ENCODE measurements at places on chromosomes 3 and 15.

GRCh38 chr3:43879166-43879565 is 188.4 kb downstream of the ABHD5 start:
- no peak for DNase-seq

- DNase-seq: no peak
Observed at GRCh38 chr3:14773691-14774128, 45.1 kb upstream of the FGD5 start.

- DNase-seq: no peak
Observed at GRCh38 chr15:48285329-48286214, 45.7 kb upstream of the DUT start.

DNA sequence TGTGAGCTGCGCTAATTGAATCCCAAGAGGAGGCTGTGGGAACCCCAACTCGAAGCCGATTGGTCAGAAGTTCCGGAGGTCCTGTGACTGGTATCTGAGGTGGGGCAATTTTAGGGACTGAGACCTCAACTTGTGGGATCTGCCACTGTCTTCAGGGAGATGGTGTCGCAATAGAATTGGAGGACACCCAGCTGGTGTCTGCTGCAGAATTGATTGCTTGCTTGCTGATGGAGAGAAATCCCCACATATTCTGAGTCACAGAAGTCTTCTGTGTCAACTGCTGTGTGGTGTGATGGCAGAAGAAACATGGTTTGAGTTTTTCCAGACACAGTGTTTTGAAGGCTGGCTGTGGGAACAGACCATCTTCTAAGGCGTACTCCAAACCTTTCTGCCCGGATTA is 99.7 kb upstream of the PLXNA1 start:
- DNase-seq: no peak

GRCh38 chr3:52188556-52188955 is 9.4 kb upstream of the ALAS1 start:
- DNase-seq: no peak

DNA sequence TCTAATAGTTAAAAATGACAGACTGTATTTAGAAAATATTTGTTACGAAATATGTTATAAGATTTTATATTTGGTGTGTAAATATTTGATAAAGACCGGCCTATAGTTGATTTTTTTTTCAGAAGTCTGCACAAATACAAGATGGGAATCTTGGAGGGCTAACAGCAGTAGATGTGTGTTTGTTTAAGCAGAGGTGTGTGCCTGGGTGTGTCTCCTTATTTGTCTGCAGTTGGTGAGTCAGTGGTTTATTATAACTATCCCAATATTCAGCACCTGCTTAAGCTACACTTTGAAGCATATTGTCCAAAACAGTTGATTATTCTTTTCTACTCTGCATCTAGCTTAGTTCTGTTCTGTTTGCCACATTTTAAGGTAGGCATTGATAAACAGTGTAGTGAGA is 12.4 kb downstream of the GLCE start:
- no peak for DNase-seq

DNA sequence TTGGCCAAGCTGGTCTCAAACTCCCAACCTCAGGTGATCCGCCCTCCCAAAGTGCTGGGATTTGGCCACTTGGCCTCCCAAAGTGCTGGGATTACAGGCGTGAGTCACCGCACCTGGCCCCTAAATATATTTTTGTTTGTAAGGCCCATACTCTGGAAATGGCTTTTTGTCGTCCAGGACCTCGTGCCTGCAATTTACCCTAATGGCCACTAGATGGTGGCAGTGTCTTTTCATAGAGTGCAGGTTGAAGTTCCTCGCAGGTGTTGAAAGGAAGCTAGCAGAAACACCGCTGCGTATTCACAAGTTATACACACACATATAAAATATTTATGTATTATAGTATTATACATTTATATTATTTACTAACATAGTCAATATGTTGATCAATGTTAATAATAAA is 97.2 kb downstream of the LRTM1 start:
- DNase-seq: no peak

- DNase-seq: no peak
Observed at GRCh38 chr15:81766829-81767475, 278.9 kb downstream of the MEX3B start.

GRCh38 chr15:60444289-60444912 is 34.5 kb downstream of the ICE2 start:
- DNase-seq: no peak

DNA sequence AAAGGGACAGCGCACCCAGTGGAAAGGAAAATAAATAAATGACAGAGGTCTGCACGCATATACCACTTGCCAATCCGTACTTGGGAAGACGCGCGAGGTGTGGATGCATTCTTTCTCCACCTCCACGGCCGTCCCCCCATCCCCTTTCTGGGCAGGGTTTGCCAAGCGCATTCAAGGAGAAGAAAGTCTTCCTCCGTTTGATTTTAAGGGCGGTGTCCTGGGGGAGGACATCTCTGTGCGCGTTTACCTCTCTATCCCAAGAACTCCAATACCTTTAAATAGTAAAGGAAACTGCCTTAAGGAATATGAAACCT is 576 bp upstream of the MB21D2 start:
- DNase-seq: no peak

DNA sequence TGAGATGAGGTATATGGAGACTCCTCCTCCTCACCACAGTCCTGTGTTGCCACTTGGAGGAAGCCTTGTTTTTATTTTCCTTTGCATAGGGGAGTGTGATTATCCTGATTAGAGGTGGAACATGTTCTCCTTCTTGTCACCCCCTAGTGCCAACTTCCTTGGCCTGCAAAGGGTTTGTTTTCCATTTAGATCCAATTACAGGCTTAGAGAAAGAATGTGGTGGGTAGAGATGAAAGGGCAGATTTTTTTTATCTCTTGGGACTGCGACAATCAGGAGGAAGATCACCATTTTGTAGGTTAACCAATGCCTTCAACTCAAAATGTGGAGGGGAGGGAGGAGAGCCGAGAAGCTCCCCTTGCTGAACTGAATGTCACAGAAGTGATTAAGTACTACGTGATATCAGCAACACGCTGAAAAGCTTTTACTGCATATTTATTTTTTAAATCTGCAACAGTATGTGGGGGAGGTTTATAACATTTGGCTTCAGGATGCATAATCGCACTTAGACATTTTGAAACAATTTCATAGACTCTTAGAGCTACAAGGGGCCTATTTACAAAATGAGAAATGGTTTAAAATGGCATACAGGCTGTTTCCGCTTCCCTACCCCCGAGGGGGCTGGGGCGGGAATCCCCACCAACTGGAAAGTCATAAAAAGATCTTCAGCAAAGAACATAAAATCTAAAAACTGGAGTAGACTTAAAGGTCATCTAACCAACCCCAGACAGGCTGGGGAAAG is 2.4 kb downstream of the LMCD1 start:
- DNase-seq: no peak

GRCh38 chr3:128923576-128923975 is 44.2 kb downstream of the ACAD9 start:
- DNase-seq: no peak

- DNase-seq: no peak
Observed at GRCh38 chr15:39807791-39808190, 25.1 kb upstream of the FSIP1 start.

GRCh38 chr3:25427563-25427941 is 511 bp upstream of the RARB start:
- no peak for DNase-seq

GRCh38 chr3:11465744-11466616 is 177.7 kb downstream of the VGLL4 start:
- no peak for DNase-seq

- no peak for DNase-seq
Observed at GRCh38 chr15:84750583-84751092, 2.2 kb downstream of the ZNF592 start.

GRCh38 chr3:126306397-126306796 is 50.8 kb downstream of the KLF15 start:
- DNase-seq: no peak

- no peak for DNase-seq
Observed at GRCh38 chr3:115548611-115549010, 74.7 kb upstream of the GAP43 start.

GRCh38 chr3:114856835-114857234 is 290.3 kb downstream of the ZBTB20 start:
- no peak for DNase-seq

GRCh38 chr3:157442729-157443128 is 6.1 kb downstream of the PTX3 start:
- DNase-seq: no peak

DNA sequence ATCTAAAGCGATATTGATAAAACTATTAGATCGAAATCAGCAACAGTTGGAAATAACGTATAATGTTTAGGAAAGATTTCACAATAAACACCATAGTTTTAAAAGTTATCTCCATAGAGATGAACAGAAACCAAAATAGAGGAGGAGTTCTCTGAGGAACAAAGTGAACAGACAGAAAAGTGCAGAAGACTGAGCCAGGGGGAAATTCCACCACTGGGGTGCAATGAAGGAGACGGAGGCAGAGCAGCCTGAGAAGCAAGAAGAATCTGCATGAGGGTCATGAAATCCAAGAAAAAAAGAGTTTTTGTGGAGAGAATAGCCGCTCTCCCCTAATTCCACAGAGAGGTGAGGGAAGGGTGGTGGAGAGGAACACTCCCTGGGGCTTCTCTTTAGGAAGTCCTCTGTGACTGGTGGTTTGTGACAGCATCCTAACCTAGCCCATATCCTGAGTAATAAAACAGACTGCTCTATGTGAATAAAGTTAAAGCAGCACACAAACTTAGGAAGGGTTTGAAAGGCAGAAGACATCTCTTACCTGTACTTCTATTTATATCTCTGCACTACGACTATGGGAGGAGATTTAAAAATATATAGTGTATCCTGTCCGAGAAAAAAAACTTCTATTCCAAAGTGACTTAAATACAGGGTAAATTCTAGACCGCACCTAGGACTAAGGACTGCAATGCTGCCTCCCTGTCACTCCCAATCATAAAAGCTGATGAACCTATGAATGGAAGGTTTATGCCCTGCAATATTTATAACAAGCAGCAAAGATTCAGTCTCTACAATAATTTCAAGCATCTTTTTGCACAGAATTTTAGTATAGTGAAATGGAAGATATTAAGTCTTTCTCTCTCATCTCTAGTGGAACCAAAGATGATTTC is 22.9 kb downstream of the ATP8B4 start:
- no peak for DNase-seq

- no peak for DNase-seq
Observed at GRCh38 chr3:87076946-87077345, 86.0 kb upstream of the VGLL3 start.

GRCh38 chr3:70201975-70202374 is 110.5 kb downstream of the MDFIC2 start:
- no peak for DNase-seq

DNA sequence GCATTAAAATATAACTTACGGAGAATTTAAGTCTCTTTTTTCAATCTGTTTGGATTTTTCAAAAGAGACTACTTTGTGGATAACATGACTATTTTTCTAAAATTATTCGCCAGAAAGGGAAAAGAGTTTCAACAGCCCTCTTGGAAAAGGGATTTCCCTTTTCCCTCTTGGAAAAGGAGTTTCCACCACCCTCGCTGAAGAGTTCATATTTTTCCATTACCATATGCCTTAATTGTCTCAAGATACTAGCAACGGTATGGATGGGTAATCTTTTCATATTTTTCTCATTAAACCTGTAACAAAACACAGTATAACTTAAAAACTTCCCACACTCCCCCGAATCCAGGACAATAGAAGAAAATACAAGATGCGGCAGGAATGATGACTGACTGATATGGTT is 66.1 kb upstream of the SPATA12 start:
- no peak for DNase-seq

DNA sequence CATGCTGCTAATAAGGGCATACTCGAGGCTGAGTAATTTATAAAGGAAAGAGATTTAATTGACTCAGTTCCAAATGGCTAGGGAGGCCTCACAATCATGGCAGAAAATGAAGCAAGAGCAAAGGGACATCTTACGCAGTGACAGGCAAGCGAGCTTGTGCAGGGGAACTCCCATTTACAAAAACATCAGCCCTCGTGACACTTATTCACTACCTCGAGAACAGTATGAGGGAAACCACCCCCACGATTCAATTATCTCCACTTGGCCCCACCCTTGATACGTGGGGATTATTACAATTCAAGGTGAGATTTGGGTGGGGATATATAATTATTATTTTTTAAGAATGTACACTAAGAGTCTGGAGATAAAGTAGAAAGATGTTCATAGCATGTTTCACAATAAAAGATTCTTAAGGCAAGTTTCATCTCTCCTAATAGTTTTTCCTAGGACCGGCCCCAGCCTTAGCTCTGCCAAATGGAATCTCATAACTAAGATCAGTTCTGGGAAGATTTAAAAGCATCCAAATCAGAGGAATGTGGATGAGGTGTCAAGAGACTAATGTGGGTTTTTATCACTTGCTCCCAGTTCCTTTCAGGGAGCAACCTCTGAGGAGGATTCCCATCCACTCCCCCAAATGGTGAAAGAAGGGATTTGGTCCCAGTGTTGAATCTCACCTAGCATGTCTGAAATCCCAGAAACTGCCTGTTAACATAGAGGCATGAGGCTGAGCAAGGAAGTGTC is 221.0 kb downstream of the ZMAT3 start:
- no peak for DNase-seq

DNA sequence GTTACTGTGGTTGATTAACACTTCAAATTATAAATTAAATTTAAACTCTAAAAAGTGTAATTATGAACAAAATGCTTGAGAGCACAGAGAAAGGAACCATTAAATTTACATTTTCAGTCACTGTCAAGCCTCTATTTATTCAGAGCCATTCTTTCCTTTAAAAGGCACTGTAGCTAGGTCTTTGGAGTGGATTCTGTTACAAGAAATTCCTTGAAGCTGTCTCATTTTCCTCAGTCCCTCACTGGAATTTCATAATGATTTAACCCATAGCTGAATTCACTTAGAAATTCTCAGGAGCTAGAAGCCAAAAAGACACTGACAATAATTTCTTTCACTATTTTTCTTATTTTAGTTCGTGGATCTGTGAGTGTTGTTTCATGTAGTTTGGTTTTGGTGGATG is 81.2 kb upstream of the TCF12 start:
- no peak for DNase-seq

DNA sequence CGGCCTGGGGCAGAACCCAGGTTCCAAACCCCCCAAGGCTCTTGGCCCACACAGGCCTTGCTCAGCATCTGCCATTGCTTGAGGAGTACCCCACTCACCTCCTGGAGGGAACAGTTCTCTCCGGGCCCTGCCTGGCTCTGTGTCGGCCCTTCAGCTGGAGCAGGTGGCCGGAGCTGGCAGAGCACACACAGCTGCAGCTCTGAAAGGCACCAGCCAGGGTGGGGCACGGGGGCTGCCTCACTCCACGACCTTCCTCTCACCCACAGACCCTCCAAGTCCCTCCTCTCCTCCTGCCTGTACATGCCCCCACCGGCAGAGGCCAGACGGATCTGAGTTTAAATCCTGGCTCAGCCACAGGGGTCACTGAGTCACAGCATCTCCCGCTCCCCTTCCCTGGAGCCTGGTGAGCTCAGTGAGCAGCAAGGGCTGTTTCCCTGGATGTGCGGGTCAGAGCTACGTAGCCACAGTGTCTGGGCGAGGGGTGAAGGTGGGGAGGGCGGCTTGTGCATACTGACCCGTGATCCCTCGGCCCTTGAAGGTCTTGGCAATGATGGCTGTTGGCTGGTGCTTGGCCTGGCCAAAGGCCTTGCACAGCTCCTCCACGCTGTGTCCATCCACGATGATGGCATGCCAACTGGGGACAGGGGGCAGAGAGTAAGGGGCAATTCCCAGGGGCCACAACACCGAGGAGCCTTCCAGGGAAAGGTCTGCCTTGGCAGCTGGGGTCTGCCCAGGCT is 23.0 kb downstream of the TKT start:
- no peak for DNase-seq

All from chondrocyte (in vitro differentiated cells).